ENCODE measurements at places on chromosomes 7 and 10. TPM values are rescaled to one million over a fixed set of nuclear protein-coding genes. Genes with fewer than 3 reads are reported as not detected.

Gene DTX2
- 18.1 TPM for total RNA-seq

Gene LRGUK
- total RNA-seq, result 1.1 TPM

Gene SUN3
- not detected for total RNA-seq

Gene SFRP4
- total RNA-seq, result 12.9 TPM

Gene IFIT1B
- not detected for total RNA-seq

Gene GJD4
- total RNA-seq, result not detected

Gene CYCS
- 28.6 TPM for total RNA-seq

Gene ZNF117
- 89.6 TPM for total RNA-seq

Gene C10orf105
- 0.22 TPM for total RNA-seq

Gene GATA3
- 8.3 TPM for total RNA-seq

Gene NODAL
- not detected for total RNA-seq

Gene OPTN
- total RNA-seq, result 120 TPM

Gene WEE2
- not detected for total RNA-seq

Gene C7orf57
- total RNA-seq, result not detected

Gene RNLS
- total RNA-seq, result 27.7 TPM

Gene ITGB8
- 5.4 TPM for total RNA-seq

Gene SRGN
- total RNA-seq, result 572 TPM

Gene ECHDC3
- 137 TPM for total RNA-seq

Gene ATOH7
- not detected for total RNA-seq

Gene H2BK1
- total RNA-seq, result not detected

Gene SLC26A3
- total RNA-seq, result 0.85 TPM

All from subcutaneous adipose tissue (tissue), 4 donors.